Inflammatory macrophage treated with lipopolysaccharide for 1 hour (primary cell): ENCODE measurements at places on chromosomes 12 and 14.

GRCh38 chr12:81340910-81341309 lies 263.0 kb downstream of the ACSS3 start:
- no peak for DNase-seq

GRCh38 chr14:102951034-102951433 lies 28.6 kb downstream of the AMN start:
- DNase-seq: no peak

- no peak for DNase-seq
Observed at GRCh38 chr12:84994426-84994825, 41.7 kb downstream of the TSPAN19 start.

- DNase-seq: no peak
Observed at GRCh38 chr12:64082866-64083268, 139.2 kb downstream of the KICS2 start.

- peak; percentile 28 for DNase-seq
Observed at GRCh38 chr12:29552324-29552927, 54.9 kb upstream of the OVCH1 start.

- no peak for DNase-seq
Observed at GRCh38 chr12:18443768-18444437, 182.6 kb downstream of the PIK3C2G start.

DNA sequence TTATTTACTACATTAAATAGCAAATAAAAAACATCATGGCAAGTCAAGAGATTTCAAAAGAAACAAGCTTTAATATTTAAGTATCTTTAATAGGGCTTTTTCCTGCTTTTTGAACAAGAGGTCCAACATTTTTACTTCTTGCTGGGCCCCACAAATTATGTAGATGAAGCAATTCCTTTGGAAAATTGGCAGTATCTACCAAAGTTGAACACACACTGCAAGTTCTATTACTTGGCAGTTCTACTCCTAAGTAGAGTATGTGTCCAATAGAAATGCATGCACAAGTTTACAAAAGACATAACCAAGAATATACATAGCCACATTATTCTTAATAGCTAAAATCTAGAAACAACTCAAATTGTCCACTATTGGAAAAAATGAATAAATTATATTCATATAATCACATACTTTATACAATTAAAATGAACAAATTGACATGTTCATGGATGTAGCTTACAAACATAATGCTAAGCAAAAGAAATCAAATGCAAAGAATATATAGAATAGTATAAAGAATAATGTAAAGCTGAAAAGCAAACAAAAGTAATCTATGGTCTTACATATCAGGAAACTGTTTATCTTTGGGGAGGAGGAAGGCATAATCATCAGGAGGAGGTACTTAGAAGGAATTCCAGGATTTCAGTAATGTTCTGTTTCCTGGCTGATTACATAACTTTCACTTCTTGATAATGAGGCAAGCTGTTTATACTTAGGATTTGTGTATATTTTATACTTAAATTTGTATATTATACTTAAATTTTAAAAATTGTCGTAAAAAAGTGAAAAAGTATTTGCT lies 6.5 kb upstream of the TMBIM4 start:
- DNase-seq: peak; percentile 81

GRCh38 chr12:19288603-19289244 lies 150.6 kb upstream of the AEBP2 start:
- DNase-seq: peak; percentile 67

- DNase-seq: no peak
Observed at GRCh38 chr14:64935508-64935907, 7.0 kb downstream of the GPX2 start.

GRCh38 chr12:91105807-91106206 lies 5.5 kb downstream of the LUM start:
- DNase-seq: no peak

- DNase-seq: no peak
Observed at GRCh38 chr14:101418601-101419000, 142.7 kb upstream of the DIO3 start.

DNA sequence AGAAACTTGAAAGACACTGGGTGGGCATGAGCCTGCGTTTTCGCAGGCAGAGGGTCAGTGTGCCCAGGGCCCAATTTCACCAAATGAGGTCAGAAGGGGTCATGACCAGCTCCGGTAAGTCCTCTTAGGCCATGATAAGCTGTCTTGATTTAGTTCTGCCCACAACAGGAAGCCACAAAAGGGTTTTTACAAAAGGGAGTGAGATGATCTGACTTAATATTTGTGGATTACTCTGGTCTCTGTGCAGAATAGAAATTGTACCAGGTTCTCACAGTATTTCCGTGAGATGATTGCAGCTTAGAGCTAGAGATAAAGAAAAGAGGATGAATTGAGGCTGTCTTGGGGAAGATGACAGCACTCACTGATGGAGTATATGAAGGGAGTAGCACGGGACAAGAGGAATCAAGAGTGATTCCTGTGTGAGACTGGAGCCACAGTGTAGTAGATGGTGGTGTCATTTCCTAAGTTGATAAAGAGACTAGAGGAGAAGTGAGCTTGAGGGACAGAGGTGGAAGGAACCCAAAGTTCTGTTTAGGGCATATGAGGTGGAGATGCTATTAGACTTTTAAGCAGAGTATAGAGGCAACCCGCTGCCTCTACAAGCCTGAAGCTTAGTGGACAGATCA lies 288.3 kb upstream of the AMIGO2 start:
- no peak for DNase-seq

GRCh38 chr12:131100031-131100674 lies 146.4 kb downstream of the ADGRD1 start:
- no peak for DNase-seq

DNA sequence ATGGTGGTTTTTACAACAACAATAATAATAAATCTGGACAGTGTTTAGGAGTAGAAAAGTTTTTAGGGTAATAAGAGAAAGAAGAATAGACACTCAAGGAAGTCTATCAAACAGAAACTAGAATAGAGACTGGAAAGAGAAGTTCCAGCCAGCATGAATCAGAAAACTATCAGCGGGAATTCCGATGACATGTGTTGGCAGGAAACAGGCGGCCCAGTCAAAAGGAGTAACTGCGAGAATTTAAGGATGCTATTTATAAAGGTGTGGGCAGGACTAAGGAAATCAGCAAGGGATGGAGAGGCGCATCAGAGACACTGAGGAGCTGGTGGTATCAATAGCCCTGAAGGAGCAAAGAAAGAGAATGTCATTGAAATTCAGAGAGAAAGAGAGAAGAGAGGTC lies 89.9 kb downstream of the TBX5 start:
- DNase-seq: no peak

DNA sequence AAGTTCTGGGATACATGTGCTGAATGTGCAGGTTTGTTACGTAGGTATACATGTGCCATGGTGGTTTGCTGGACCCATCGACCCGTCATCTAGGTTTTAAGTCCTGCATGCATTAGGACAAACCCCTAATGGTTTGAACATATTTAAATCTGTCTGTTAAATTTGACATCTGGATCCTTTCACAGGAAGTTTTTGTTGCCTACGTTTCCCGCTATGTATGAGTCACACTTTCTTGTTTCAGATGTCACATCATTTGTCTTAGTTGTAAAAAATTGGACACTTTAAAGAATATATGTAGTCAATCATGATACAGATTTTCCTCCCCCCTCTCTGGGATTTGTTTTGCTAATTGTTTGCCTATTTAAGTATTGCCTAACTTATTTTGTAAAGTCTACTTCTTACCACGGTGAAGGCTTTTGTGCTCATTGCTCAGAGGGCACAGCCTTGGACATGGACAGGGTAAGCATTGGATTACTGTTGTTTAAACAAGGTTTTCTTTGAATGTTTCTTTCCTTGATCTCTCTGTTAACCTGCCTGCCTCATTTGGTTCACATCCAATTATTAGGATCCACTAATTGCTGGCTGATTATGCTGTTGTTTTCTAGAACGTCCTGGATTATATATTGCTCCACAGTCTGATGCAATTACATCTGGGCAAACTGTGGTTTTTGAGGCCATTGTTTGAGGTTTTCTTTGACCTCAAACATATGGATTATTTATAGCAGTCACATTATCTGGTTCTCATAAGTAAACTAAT lies 1441.4 kb downstream of the AACS start:
- no peak for DNase-seq

DNA sequence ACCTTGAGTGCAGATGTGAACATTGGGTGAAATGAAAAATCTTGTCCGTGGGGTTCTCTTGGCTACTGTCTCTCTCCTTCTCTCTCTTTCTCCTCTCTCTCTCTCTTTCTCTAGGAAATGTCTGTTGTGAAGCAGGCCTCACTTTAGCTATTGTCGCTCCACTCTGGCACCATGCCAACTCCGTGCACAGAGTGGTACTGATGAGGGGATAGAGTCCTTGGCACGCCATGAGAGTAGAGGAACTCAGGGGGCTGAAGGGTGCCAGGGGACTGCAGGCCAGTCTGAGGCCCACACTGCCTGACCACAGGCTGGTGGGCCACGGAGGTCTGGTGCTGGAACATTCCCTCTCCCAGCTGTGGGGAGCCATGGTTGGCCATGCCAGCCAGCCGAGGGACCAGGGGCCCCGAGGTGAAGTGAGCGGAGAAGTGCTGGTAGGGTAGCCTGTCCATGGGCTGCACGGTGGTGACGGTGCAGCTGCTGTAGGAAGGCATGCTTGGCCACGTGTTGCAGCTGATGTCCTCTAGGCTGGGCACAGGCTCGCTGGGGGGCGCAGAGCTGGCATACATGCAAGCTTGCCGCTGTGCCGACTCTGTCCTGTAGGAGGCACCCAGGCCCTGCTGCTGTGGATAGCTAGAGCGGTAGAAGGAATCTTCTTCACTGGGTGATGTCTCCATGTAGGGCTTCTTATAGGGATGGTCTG lies 50.4 kb downstream of the TBX5 start:
- DNase-seq: no peak

DNA sequence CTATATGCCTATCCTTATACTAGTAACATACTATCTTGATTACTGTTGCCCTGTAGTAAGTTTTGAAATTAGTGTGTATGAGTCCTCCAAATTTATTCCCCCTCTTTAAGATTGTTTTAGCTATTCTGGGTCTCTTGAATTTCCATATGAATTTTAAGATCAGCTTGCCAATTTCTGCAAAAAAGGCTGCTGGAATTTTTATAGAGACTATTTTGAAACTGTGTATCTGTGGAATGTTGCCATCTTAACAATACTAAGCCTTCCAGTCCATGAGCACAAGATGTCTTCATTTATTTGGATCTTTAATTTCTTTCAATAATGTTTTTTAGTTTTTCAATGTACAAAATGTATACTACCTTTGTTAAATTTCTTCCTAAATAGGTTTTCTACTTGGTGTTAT lies 79.8 kb upstream of the ETV6 start:
- DNase-seq: no peak

- DNase-seq: no peak
Observed at GRCh38 chr14:68084256-68084655, 264.7 kb downstream of the RAD51B start.
